ENCODE measurements at places on chromosomes 11 and 22.

GRCh38 chr22:37179622-37180420 is 8.2 kb downstream of the C1QTNF6 start:
- no peak for DNase-seq

DNA sequence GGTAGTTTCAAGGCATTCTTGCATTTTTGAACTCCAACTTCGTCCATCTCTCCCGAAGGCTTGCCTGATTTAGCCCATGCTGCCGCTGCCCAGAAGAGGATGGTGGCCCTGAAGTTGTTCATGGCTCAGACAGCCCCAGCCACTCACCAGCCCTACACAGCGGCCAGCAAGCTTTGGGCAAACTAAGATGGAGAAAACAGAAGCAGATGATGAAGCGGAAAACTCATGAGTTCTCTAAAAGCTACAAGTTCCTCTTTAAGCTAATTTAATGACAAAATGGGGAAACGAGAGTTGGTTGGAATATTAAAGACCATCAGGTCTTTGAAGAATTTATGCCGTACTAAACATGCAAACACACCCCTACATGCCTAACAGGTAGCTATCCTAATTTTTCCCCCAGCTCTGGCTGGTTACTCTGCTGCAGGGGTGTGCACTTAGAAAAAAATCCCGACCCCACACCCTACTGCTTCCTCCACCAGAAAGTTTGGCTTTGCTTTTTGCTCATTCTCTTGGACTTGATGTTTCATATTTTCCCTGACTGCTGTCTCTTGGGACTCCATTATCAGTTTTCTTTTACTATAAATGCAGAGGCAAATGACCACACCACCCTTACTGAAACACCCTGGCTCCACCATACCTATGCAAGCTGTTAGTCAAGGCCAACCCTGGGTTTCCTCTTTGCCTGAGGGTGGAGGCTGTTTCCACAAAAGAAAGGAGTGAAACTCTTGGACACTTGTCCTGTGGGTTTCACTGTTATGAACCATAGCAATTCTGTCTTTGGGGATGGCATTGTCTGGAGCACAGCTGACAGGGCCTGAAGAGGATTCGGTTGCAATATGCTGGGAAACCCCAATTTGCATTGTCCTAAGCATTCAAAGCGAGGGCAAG is at the start of gene MPEG1:
TSS of gene MPEG1 (minus strand) at position 184 of the 888 bp plus-strand sequence. CDS start at position 122, 62 bp downstream.
- no peak for DNase-seq

- DNase-seq = no peak
Measured at GRCh38 chr22:23072911-23073491, 2.7 kb downstream of the GNAZ start.

DNA sequence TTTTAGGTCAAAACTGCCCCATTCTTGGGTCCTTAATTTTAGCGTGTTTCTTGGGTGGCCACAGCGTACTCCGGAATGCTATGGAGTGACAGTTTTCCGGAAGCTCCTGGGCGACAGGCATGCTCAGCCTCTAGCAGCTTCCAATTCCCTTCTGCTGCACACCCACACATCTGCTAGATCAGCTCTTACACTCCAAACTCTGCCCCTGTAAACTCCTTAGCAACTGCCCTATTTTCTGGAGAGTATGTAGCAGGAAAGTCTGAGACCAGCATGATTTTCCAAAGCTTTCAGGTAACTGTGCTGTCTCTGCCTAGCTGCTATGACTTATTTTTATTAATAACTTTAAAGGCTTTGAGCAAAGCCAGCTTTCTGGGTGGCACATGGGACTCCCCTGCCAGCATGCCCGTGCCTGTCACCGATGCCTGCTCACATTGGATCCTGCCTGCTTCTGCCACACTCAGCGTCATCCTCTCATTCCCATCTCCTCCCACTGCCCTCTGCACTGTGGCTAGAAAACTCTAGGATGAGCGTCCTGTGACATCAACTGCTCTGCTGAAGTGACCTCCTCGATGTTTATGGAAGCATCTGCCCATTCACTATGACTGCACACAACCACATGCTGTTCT is 17.3 kb downstream of the TOLLIP start:
- no peak for DNase-seq

GRCh38 chr11:130243816-130244215 is 70.9 kb downstream of the ZBTB44 start:
- no peak for DNase-seq

- no peak for DNase-seq
Measured at GRCh38 chr11:44033411-44033850, 14.3 kb upstream of the ACCSL start.

GRCh38 chr22:45442116-45442515 is 28.6 kb downstream of the RIBC2 start:
- DNase-seq = no peak

GRCh38 chr22:38964989-38965388 is 7.6 kb downstream of the APOBEC3A start:
- DNase-seq = no peak
